Jurkat, Clone E6-1 (cell line): ENCODE measurements at places on chromosomes 5 and 9.

DNA sequence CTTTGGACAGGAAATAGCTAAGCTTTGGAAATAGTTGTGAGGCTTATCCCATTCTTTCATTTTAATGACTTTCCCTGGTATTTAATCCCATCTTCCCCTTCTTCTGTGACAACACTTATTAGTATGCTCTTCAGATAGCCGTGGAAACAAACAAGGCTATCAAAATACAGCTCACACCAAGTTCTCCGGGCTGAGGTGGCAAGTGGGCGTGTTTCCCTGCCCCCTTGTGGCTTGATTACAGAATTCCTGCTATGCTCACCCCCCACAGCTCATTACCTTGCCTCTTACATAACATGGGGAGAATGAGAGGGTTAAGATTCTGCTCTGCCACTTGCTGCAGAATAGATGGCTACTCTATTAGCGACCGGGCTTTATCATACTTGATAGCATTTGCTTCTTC lies 437.1 kb upstream of the TLE4 start:
- no peak for DNase-seq

GRCh38 chr9:14670718-14671117 lies 22.5 kb downstream of the ZDHHC21 start:
- DNase-seq, result no peak

- DNase-seq, result no peak
Measured at GRCh38 chr5:133295520-133295919, 243.7 kb downstream of the HSPA4 start.

GRCh38 chr9:132673355-132673754 lies 3.1 kb downstream of the GTF3C4 start:
- peak; percentile 74 for DNase-seq
